CD4-positive, alpha-beta T cell treated with Interleukin-6 at 100 ng/mL for 8 hours (primary cell): ENCODE measurements at places on chromosomes 3 and 15.

DNA sequence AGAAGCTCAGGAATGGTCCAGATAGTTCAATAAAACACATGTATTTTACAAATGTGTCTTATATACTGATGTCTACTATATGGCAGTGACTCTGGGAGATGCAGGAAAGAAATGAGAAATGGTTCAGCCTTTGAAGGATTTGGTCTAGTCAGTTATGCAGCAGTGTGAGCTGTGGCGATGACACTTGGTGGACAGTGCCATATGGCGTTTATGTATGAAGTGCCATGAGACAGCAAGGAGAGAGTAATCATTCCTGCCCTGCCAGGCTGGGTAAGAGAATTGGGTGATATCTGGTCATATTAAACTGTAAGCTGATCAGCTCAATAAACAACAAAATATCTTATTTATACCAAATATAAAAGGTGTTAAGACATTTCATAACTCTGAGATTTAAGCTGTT lies 47.6 kb upstream of the ANP32A start:
- DNase-seq: no peak

DNA sequence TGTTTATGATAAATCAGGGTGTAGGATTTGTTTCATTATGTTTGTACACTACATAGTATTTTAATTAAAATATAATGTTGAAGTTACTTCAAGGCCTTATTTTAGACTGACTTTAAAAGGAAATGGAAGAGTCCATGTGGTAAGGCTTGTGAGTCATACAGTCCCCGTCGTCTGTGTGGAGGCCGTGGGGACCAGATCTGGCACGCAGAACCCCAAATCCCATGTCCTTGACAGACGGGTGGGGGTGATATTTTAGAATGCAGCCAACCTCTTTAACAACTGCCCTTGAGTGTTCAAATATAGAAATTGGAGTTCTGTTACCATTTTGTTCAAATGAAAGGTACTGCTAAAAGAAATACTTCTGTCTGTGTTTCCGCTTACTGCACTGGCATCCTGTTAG lies 35.8 kb downstream of the ABHD17C start:
- DNase-seq: no peak

- no peak for DNase-seq
Observed at GRCh38 chr15:69666441-69666882, 213.8 kb downstream of the RPLP1 start.

GRCh38 chr15:92021792-92022191 lies 168.3 kb downstream of the SLCO3A1 start:
- no peak for DNase-seq

GRCh38 chr3:63870615-63871005 lies 6.9 kb downstream of the ATXN7 start:
- DNase-seq: no peak

DNA sequence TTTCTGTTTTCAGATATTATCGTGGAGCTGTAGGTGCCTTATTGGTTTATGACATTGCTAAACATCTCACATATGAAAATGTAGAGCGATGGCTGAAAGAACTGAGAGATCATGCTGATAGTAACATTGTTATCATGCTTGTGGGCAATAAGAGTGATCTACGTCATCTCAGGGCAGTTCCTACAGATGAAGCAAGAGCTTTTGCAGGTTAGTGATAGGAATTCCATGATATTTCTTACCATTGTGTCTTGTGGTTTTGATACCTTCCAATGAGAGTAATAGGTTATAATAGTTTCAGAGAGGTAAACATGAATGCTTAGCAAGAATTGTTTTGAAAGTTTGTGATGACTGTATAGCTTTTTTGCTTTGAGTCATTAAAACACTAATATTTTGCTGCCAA lies 8.5 kb downstream of the RAB11A start:
- DNase-seq: no peak

DNA sequence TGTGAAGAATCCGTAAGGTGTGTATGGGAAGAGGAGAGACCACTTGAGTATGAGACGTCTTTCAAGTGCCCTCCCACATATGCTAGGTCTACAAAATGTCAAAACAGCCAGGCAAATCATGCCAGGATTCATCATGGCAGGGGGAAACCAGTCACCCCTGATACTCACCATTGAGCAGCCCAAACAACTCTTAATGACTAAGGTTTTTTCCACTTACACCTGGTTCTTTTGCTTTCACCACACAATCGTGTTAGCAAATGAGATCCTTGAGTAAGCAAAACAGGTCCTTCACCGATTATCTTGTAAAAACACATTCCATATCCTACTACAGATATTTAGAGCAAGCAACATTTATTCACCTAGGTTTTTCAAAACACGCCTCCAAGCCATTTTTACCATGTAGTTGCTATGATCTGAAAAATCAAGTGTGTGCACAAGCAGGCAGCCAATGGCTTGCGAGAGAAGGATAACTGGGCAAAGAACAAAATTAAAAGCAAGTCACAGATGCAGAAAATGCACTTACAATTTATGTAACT lies 177.5 kb upstream of the LPP start:
- no peak for DNase-seq
